ENCODE measurements at places on chromosomes 2 and 18.

DNA sequence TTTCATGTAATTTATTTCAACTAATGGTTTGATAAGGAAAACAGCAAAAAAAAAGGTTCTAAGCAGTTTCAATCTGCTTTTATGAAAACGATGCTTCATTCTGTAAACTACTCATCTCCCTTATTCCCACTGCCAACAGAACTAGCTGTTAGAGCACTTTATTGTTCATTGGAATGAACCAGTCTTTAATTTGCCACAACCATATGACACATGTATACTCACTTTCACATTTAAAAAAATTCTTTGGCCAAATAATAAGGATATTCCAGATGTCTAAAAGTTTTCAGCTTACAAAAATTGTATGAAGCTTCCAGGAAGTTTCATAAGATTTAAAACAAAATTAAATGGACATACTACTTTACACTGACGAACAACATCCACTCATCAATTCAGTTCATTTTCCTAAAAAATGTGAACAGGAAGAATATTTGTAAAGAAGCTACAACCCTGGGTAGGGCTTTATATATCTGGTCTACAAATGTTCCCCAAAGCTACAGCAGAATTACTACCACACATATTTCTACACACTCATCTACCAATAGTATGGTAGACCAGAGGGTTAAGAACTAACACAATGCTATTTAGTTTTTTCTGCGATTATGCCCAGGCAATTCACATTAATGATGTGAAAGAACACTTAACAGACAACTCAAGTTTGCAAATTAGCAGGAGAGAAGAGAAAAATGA lies 37.7 kb downstream of the ZNF521 start:
- no peak for DNase-seq

DNA sequence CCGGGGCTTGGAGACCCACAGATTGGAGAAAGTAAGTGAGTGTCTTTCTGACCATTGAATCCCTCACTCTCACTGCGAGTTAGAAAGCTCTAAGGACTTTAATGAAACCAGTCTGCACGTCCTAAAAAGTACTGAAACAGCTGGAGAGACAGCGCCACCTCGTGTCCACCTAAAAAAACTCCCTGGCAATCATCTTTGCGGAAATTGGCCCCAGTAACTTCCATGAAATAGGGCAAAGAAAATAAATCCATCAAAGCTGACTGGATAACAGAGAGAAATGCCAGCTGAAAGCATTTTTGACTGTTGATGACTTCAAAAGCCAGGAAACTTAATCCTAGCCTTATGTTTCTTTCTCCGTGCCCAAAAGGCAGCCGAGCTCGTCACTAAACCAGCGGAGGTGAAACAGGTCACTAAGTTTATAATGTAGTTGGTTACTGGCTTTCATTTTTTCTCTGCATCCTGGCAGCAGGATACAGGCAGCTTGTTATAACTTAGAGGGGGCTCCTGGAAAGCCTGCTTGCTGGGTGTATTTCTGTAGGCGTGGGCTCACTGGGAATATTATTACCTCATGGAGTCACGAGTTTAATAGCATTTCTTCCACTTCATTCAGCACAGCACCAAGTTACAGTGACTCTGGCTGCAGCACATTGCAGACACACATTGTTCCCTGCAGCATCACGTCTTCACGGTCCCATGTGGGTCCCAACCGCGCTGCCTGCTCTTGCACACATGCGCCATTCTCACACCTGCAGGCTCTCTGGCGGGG lies 266.5 kb downstream of the HRH4 start:
- DNase-seq, result no peak

DNA sequence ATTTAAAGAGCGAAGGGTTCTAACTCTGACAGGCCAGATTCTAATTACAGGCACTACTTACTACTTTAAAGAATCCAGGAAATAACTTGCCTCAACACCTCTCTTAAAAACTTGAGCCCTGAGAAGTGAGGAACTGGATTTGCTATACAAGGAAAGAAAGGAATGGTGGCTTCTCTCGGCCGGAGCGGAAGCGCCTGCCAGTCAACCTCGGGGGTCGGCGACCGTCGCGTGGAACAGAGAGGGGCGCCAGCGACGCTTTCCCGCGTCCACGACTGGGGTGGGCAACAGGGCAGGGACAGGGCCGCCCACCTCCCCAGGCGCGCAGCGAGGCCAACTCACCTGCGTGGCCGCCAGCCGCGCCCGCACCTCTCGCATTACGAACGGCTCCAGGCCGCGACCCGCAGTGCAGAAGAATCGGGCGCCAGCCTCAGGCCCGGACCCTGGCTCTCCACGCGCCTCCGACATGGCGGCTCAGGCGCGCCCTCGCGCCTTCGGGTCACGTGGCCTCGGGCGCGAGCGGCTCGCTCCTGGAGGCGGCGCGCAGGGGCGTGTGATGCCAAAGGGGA lies at the start of gene THUMPD2:
Gene THUMPD2 (minus strand): TSS at position 484 of the 566 bp plus-strand sequence. CDS start 19 bp downstream, at position 465.
- peak; percentile 15 for DNase-seq

DNA sequence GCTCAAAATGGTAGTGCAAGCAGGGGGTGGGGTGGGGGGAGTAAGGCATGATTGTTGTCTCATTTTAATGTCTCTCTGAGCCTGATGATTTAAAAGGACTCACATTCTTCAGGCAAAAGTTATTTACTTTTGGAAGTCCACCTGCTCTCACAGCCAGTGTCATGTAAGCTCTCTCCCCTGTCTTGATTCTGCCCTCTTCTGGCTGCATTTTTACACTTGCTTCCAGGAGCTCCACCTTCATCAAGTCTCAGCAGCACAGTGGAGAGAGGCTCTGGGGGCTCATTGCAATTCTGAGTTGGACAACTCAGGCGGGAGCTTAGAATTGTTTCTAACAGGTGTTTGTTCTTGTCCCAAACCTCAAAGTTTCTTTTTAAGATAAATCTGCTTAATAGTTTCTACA lies 39.2 kb downstream of the GNAL start:
- DNase-seq, result no peak

GRCh38 chr2:181680055-181680936 lies at the start of gene NEUROD1:
TSS of gene NEUROD1 (minus strand) at chr2:181680517. CDS start at chr2:181678860, 1,657 bp downstream.
- no peak for DNase-seq

DNA sequence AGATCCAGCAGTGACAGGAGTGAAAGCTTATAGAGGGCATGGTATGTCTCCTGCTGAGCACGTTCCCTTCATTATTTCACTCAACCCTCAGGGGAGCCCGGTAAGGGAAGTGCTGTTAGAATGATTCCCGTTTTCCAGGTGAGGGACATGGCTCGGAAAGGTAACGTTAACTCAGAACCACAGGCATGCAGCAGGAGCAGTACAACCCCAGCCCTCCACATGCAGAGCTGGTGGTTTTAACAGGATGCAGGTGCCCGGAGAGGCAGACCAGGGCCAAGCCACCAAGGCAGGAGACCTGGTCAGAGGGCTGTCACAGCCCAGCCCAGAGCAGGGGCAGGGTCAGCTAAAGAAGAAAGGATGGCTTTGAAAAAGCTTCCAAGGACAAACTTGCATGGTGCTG lies 268.5 kb downstream of the SH3BP4 start:
- no peak for DNase-seq

DNA sequence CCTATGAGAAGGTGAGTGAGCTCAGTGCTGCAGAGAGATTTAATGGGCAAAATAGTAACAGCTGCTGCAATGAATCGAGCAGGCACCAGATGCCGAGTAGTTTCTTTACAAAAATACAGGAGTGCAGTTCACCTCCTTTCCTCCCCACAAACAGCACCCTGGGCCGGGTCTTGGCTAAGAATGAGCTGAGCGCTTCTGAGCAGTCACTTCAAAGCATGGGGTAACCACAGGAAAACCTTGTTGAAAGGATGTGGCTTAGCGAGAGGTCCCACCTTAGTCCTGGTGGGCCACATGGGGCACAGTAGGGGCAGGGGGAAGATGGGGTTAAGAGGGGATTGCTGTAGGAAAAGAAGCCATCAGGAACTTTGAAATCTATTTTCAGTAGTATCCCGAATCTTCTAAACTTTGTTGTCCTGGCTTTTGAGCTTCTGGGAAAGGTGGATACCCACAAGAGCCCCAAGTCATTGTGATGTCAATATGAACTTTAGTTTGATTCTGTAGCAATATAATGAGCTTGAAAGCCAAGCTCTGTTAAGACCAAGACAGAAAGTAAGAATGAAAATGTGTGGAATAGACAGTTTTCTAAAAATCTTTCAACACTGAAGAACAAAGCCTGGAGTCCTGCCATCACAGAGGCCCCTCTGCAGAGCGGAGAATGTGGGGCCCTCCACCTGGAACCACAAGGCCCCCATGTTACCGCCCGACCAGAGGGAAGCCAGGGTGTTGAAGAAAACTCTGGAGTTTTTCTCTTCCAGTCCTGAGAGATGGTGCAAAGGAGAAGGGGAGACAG lies 101.0 kb upstream of the ZNF236 start:
- DNase-seq, result peak; percentile 15

GRCh38 chr2:240403396-240404104 lies 31.9 kb upstream of the GPC1 start:
- no peak for DNase-seq

All from stimulated activated CD8-positive, alpha-beta memory T cell treated with anti-CD3 and anti-CD28 coated beads, Interleukin-7, amount 100 ng/mL, for 1 hour (primary cell).